IMR-90 (cell line): ENCODE measurements at places on chromosomes 11 and 22. TPM values are rescaled to one million over a fixed set of nuclear protein-coding genes. Genes with fewer than 3 reads are reported as not detected.

Gene SERPINH1
- total RNA-seq, result 772 and 841 TPM in 2 replicates

- no peak for DNase-seq
Observed at GRCh38 chr22:35335936-35336781, 36.5 kb downstream of the TOM1 start.

DNA sequence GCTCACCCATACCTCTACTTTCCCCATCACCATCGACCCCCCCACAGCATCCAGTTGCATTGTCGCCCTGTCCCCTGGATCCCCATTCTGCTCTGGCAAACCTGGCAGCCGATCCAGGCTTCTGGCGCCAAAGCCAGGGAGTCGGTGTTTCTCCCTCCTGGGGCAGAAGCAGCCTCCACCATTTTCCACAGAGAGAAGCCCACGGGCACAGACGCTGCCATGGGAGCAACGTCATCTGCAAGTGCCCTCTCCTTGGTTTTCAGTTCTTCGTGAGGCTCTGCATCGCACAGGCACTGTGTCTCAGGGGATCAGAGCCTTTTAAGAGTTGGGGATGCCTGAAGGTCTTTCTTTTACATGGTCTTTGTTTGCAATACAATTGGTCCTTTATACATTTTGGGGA is 2.3 kb downstream of the YPEL4 start:
- no peak for DNase-seq

- DNase-seq, result no peak
Observed at GRCh38 chr11:133663135-133663985, 131.1 kb upstream of the OPCML start.

GRCh38 chr11:67644472-67645418 is 5.2 kb upstream of the TBX10 start:
- DNase-seq, result no peak

DNA sequence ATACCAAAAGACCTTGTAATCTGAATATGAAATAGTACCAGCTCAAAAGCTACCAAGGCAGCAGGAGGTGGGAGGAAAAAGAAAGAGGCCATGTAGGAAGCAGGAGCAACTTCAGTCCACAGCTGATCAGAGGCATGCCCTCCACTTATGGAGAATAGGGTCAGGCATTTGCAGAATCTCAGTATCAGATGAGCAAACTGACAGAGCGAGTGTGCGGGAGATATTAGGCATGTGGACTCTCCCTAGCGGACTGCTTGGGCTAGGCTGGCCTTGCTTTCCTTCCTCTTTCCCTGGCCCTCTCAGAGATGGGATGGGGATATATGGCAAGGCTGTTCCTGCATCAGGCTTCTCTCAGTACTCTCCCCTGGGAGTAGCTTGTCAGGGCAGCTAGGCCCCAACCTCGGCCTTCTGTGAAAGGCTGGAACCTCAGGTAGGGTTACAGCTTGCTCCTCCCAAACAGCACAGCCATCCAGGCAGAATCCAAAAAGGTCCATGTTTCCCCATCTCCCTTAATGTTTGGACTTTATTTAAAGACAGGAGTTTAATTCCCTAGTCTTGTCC is 37.0 kb downstream of the ETS1 start:
- no peak for DNase-seq

- DNase-seq, result no peak
Observed at GRCh38 chr11:44702889-44703288, 23.9 kb upstream of the TSPAN18 start.

- no peak for DNase-seq
Observed at GRCh38 chr11:45889966-45890365, 4.5 kb downstream of the MAPK8IP1 start.
